ENCODE measurements at places on chromosomes 12 and 14.

GRCh38 chr12:8658346-8658745 lies 4.3 kb downstream of the MFAP5 start:
- no peak for DNase-seq

- DNase-seq: peak; percentile 14
Observed at GRCh38 chr14:21768116-21768874, 94.7 kb upstream of the OR4E1 start.

- DNase-seq: no peak
Observed at GRCh38 chr14:99535448-99535847, 54.2 kb downstream of the CCNK start.

GRCh38 chr14:59188461-59189090 lies at the start of gene DAAM1:
TSS of gene DAAM1 (plus strand) at chr14:59188667. CDS start at chr14:59263478, 74,811 bp downstream.
- DNase-seq: peak; percentile 96
